B cell (primary cell): ENCODE measurements at places on chromosomes 1 and 21.

- DNase-seq, result no peak
These were observed 122.3 kb downstream of the FOXD2 start for GRCh38 chr1:47559944-47560695.

GRCh38 chr1:45403298-45403697 is 63.1 kb upstream of the MUTYH start:
- DNase-seq, result no peak

- DNase-seq, result no peak
These were observed 97.8 kb downstream of the TYW3 start for GRCh38 chr1:74830766-74831165.

- DNase-seq, result no peak
These were observed 17.2 kb downstream of the CTNNBIP1 start for GRCh38 chr1:9892563-9893528.

DNA sequence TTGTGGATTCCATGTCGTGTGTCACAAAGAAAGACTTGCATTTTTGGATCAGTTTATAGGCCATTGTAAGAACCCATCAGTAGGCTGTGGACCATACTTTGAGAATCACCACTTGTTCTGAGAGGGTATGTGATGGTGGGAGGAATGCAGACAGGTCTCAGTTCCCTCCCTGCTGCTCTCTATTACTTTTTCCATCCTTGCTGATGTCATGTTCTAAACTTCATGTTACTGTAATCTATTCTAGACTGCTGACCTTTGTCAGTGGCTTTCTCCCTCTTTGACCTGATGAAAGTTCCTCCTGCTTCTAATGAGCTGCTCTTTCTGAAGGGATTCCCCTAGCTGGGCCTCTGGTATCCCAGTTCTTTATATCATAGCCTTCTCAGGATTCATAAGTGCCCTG is 46.1 kb downstream of the ST3GAL3 start:
- DNase-seq, result no peak

DNA sequence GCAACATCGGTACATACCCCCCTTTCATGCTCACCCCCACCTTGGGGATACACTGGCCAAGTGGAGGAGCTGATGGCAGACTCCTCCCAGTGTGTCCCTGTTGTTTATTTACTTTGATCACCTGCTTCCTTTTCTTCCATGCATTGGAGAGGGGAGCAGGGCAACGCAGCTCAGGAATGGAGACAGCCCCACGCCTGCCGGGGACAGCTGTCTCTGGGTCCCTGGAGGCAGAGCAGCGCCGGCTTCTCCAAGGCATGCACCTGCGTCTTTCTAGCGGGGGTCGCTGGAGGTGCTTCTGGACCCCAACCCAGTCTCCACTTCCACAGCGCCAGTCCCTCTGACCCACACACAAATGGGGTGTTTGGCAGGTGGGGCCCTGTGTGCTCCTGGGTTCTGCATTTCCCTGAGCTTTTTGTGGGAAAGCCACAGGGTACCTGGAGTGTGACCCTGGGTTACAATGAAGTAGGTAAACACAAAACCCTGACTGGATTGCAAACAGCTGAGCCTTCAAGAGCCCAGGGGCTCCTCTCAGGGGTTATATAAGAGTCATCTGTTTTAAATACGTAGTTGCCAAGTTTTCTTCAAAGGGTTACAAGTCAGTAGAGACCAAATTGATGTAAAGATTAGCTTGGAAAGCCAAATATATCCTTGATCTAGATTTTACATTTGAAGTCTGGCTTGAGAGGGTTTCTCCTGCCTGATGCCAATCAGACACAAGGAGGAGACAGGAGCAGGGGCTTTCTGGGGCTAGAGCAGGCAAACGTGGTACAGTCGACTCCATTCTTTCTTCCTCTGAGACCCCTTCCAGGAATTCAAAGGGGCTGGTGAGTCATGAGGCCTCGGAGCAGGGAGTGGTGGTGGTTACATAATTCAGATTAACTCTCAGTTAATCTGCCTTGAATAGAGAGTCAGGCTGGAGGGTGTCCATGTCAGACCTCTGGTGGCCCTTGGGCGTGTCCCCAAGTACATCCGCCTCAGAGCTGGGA is 4.5 kb downstream of the AJAP1 start:
- DNase-seq, result no peak

DNA sequence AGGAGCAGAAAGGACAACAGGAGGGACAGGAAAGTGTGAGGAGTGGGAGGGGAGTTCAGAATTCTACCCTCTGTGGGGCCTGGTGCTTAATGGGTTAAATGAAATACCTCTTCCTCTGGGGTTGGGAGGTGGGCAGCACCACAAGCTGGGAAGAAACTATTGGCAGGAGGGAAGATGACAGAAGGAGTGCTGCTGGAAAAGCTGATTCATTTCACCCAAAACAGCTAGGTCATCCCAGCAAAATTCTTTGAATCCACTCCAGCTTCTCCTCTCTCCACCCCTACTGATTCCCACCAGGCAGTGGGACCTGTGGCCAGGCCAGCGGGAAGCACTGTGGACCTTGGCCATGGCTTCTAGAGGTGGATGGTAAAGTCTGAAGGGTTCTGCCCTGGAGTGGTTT is 12.8 kb downstream of the BCAN start:
- no peak for DNase-seq

- DNase-seq, result no peak
These were observed 216.6 kb downstream of the HHIPL2 start for GRCh38 chr1:222331340-222331739.

- no peak for DNase-seq
These were observed 27.3 kb downstream of the ZNF691 start for GRCh38 chr1:42873670-42874069.

DNA sequence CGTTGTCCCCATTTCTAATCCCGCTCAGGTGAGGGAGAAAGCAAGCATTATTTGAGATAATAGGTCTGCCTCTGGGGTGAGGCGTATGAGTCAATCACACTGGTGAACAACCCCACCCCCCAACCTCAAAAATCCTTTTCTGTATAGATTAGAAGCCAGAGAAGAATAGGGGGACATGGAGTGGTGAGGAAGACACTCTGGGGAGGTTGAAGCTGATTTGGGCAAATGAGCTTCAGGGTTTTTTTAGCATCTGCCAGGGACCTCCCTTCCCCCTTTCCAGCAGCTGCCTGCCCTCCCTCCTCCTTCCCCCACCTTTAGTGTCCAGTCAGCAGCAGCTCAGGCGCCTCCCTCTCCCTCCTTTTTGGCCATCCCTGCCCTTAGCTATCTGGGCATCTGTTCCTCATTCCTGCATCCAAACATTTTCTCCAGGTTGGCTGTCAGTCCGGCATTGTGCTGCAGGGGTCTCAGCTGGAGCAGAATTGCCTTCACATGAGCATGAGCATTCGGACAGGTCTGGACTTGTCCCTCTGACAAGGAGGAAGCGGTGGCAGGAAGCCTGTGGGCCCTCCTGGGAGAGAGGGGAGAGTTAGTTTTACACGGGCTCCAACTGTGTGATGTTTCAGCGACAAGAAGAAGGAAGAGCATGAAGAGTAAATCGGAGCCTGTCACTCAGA is 30.8 kb upstream of the PTGFRN start:
- no peak for DNase-seq

GRCh38 chr1:164141797-164142196 is 417.2 kb upstream of the PBX1 start:
- no peak for DNase-seq

DNA sequence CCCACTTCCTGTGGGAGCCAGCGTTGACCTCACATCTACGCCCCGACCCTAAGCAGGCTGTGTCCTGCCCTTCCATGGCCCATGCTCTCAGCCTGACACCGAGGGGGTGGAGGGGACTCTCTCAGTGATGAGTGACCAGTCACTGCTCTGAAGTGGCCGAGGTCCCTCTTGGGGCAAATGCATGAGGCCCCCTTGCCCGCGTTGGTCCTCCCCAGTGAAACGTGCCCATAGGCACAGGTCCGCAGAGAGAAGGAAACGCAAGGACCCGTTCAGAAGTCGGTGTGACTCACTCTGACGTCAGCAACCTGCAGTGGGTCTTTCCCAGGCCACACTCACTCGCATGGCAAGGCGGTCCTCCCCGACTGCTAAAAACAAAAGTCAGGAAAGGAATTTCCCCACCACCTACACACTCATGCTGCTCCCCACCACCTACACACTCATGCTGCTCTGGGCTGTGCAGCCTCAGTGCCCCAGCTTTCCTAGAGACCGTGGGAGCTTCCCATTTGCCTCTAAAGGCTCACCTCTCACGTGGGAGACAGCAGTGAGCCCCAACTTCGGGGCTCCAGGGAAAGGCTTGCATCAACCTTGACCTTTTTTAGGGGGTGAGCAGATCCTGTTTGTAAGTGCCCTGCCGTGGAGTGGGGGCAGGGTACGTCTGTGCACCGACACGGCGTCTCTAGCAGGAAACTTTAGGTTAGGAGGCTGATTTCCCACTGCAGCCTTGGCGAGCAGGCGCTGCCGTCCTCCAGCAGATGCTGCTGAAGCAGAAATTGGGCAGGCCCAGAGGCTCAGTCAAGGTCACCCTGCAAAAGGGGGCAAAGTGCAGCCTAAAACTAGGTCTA is 11.4 kb downstream of the UBASH3A start:
- peak; percentile 87 for DNase-seq

GRCh38 chr1:186026946-186027345 is 292.8 kb downstream of the HMCN1 start:
- no peak for DNase-seq

DNA sequence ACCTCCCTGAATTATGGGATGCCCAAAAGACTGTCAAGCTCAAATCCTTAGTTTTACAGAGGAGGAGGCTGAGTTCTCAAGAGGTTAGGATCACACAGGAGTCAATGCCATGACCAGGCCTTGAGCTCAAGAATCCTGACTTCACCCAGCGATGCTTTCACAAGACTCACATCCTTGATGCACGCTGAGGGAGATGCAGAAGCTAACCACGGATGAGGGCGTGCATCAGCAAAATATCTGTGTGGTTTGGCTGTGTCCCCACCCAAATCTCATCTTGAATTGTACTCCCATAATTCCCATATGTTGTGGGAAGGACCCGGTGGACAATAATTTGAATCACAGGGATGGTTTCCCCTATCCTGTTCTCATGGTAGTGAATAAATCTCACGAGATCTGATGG is 133.2 kb downstream of the KCNJ6 start:
- no peak for DNase-seq

GRCh38 chr1:30505853-30506252 is 217.5 kb downstream of the MATN1 start:
- DNase-seq, result no peak

- DNase-seq, result no peak
These were observed 1.5 kb downstream of the TNFRSF25 start for GRCh38 chr1:6464514-6464836.

DNA sequence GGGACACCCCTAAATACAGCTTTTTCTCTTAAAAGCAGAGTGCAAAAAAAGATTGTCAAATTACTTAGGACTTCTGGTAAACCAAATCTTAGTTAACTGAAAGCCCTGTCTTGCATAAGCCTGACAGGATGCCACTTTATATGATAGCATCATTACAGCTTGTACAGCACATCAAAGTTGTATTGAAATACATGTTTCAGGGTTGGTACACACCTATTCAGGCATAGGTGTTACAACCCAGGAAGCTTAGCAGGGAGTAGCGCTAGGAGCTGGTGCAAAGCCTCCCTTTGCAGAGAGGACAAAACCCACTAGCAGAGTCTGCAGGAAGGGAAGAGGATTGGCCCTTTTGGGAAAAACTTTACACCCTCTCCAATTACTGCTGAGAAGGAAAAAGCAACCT is 258.9 kb upstream of the SGIP1 start:
- no peak for DNase-seq

DNA sequence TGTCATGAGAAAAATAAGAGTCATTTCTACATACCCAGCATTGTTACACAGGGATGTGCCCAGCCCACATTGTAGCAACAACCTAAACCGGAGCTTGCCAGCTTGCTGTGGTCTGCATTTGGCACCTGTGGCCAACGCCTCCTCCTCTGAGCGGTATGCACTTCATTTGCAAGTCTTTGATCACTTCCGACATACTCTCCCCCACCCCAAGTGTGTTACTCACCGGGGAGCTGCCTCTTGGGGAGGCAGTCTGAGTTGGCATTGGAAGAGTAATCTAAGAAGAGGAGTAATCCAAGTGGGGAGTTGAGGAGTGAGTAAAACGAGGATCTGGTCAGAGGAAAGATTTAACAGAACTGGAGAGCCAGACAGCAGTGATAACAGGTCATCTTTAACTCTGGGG is 3.8 kb downstream of the BCL9 start:
- DNase-seq, result peak; percentile 59

GRCh38 chr1:39213511-39214002 is 9.1 kb downstream of the MACF1 start:
- no peak for DNase-seq

GRCh38 chr1:220290140-220290761 is 18.0 kb upstream of the RAB3GAP2 start:
- no peak for DNase-seq

- no peak for DNase-seq
These were observed 9.8 kb upstream of the VWA5B1 start for GRCh38 chr1:20280906-20281305.

DNA sequence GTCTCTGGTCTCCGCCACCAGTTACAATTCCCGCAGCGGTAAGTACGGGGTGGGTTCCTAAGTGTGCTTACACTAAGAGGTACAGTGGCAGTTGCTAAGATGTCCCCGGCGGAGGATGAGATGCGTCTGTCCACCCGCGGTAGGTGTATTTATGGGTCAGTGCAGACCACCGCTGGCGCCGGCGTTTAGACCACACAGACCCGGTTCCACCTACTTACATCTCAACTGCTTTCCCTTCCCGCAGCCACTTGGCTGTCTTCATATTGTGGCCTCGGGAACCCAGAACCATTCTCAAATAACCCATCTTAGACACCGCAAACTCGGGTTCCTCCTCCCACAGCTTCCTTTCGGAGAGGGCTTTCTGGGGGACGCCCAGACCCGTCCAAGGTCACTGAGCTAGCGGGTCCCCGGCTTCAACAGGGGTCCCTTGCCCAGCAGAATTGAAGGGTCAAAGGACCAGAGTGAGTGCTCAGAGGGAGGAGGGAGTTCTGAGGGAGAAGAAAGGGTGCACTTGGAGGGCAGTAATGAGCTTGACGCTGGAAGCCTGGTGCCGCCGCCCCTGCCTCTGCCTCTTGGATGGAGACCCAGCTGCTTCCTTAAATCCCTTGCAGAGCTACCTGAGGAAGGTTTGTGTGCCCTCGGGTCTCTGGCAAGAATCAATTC is 8.6 kb downstream of the NR5A2 start:
- peak; percentile 42 for DNase-seq

DNA sequence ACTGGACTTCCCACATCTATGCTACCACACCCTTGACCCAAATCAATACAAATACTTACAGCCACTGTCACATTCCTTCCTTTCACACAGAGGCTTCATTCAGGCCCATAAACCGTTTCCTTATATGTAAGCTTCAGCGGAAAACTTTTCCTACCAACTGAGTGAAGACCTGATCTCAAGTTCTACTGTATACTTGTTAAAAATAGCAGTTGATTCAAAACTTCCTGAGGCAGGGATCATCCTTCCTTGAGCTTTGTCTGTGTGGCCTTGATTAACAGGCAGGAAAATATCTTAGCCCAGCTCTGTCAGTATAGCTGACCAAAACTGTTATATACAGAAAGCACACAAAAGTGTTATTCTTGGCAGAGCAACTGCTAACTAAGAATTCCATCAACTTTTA is 42.7 kb downstream of the DENND2C start:
- no peak for DNase-seq
